Stimulated activated CD4-positive, alpha-beta T cell treated with anti-CD3 and anti-CD28 coated beads, Interleukin-2, amount 100 ng/mL, for 24 hours (primary cell): ENCODE measurements at places on chromosomes 7 and 10.

GRCh38 chr10:34364253-34365037 lies 450.7 kb downstream of the PARD3 start:
- DNase-seq = no peak

DNA sequence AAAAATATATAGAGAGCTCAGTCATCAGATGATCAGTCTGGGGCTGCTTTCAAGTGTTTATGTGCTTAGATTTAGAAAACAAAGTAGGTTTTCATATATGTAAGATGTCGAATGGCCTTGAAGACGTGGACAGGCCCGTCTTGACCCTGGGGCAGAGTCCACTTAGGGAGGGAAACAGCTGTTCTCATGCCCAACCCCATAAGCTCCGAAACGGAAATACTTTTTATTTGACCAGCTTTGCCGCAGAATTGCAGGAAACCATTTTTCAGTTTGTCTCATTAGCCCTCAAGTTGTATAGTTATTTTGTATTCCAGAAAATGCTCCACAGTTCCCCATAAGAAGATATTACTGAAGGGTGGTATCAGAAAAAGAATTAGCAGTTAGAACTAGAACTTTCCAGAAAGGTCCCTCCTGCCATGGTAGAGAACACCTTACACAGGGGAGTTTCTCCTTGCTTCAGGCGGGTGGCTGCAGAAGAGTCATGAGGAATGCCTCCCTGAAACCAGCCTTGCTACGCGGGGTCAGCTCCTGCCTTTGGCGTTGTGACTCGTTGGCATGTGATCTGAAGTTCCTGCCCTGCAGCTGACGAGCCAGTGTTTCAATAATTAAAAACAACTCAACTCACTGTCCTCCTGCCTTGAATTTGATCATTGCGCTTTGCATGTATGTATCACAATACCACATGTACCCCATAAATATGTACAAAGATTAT lies 192.7 kb downstream of the CELF2 start:
- DNase-seq = no peak

DNA sequence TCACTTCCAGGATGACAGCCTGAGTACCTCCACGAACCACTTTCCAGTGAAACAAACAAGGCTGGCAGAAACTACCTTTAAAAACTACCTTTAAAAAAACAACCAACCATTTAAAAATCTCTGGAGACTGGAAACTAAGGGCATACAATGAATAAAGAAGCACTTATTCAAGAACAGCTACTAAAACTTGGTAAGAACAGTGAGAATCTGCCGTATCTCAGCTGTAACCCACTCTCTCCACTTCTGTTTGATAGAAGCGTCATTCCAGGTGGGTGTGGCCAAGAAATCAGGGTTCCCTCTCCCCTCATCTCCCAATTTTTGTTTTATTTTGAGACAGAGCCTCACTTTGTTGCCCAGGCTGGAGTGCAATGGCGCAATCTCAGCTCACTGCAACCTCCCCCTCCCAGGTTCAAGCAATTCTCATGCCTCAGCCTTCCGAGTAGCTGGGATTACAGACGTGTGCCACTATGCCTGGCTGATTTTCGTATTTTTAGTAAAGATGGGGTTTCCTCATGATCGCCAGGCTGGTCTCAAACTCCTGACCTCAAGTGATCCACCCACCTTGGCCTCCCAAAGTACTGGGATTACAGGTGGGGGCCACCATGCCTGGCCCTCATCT lies 158.8 kb upstream of the CHST15 start:
- DNase-seq = no peak

DNA sequence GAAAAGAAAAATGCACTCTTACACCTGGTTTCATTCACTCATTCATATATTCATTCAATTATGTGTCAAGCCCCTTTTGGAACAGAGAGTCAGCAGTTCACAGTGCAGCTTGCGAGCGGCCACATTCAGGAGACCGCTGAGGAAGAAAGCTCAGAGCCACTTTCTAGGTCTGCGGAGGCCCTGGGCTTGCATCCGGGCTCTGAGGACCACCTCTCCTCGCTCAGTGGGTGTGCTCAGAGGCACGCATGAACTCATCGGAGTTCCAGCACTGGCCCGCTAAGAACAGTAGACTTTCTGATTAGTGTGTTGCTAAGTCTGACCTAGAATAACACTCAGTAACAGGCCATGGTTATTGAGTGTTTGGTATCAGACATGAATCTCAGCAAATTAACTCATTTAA lies 1.8 kb upstream of the FAM107B start:
- DNase-seq = no peak

DNA sequence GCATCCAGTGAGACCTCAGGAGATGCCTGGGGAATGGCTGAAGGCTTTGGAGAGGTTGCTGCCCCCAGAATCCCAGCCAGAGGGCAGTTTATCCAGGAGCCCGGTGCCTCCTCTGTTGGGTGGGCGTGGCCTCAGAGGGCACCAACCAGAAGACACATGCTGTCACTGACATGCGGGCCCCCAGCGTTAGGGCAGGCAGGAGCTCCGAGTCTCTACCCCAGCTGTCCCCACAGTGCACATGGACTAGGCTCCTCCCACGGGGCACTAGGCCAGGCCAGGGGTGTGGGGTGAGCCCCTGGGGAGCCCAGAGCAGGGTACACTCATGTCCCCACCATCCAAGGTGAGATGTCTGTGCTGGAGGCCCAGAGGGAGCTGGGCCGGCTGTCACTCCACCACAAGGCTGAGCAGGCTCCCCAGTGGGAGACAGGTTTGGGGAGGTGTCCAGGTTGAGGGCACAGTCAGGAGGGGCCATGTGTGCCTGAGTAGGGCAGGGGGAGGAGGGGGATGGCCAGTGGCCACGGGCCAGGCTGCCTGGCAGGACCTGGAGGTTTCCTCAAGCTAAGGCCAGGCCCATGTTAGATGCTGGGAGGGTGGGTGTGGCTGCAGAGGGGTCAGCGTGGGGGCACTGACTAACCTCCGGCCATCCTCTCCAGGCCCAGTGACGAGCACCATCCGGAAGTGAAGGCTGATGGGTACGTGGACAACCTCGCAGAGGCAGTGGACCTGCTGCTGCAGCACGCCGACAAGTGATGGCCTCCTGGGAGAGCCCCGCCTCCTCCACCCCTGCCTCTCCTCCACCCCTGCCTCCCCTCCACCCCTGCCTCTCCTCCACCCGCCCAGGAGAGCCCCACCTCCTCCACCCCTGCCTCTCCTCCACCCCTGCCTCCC lies 131.3 kb downstream of the FAM53B start:
- no peak for DNase-seq
